ENCODE measurements at places on chromosomes 6 and 20.

- H3K27ac ChIP-seq = no peak overlapping the region
- H3K4me1 ChIP-seq = no peaks in the 10 kb centered on the region
- H3K27me3 ChIP-seq = no peaks in the 10 kb centered on the region
- no peaks in the 10 kb centered on the region for H3K36me3 ChIP-seq
- no peak overlapping the region for H3K4me3 ChIP-seq
- DNase-seq = no peak
These were observed 92.4 kb downstream of the DST start for GRCh38 chr6:56550301-56550700.

GRCh38 chr6:132865829-132866228 is 51.5 kb downstream of the RPS12 start:
- H3K4me1 ChIP-seq = no peaks in the 10 kb centered on the region
- no peaks in the 10 kb centered on the region for H3K36me3 ChIP-seq
- no peak overlapping the region for H3K27ac ChIP-seq
- DNase-seq = no peak

DNA sequence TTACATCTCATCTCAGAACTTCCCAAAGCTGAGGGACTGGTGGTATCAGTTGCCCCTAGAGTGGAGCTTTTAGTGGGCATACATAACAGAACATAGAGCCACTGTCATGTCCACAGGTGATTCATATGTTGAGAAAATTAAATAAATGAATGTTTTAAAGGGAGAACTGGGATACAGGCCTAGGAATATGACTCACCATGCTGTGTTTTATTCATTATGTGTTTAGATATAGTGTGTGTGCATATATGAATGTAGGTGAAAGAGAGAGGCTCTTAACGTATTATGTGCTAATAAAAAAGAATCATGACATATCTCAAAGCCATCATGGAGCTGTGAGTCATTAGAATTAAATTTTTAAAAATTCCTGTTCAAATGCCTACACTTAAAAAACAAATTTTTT is 332.2 kb upstream of the RSPO3 start:
- no peaks in the 10 kb centered on the region for H3K36me3 ChIP-seq
- H3K27me3 ChIP-seq = no peaks in the 10 kb centered on the region
- no peaks in the 10 kb centered on the region for H3K4me1 ChIP-seq
- H3K27ac ChIP-seq = no peak overlapping the region

DNA sequence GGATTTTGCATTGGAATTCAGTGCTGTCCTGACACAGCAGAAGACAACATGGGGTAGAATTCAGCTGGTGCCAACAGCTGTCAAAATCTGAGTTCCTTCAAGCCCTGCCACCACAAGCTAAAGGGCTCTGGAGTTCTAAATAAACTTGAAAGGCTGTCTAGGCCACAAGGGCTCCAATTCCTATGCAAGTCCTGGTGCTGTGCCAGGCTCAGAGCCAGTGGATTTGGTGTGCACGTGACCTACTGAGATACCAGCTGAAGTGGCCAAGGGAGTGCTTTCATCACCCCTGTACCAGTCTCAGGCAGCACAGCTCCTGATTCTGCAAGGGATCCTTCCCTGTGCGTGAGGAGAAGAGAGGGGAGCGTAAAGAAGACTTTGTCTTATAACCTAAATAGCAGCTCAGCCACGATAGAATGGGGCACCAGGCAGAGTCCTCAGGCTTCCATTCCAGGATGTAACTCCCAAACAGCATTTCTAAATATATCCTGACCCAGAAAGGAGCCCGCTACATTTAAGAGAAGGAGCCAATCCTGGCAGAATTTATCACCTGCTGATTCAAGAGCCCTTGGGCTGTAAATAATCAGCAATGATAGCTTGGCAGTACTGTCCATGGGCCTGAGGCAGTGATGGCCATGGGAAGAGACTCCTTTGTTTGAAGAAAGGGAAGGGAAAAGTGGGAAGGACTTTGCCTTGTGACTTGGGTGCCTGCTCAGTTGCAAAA is 881.2 kb upstream of the EPHA7 start:
- H3K27me3 ChIP-seq = no peaks in the 10 kb centered on the region
- no peak for DNase-seq

- no peak overlapping the region for H3K27ac ChIP-seq
- no peak for DNase-seq
- no peaks in the 10 kb centered on the region for H3K36me3 ChIP-seq
- no peaks in the 10 kb centered on the region for H3K27me3 ChIP-seq
These were observed 268.5 kb upstream of the FOXQ1 start for GRCh38 chr6:1043458-1043836.

GRCh38 chr6:26187981-26188635 is 100.9 kb downstream of the HFE start:
- no peak overlapping the region for H3K4me3 ChIP-seq
- no peaks in the 10 kb centered on the region for H3K36me3 ChIP-seq
- DNase-seq = no peak
- H3K27me3 ChIP-seq = no peaks in the 10 kb centered on the region
- peak overlapping the region; percentile 86 for H3K27ac ChIP-seq
- H3K4me1 ChIP-seq = peaks cover 26% of the 10 kb centered on the region

DNA sequence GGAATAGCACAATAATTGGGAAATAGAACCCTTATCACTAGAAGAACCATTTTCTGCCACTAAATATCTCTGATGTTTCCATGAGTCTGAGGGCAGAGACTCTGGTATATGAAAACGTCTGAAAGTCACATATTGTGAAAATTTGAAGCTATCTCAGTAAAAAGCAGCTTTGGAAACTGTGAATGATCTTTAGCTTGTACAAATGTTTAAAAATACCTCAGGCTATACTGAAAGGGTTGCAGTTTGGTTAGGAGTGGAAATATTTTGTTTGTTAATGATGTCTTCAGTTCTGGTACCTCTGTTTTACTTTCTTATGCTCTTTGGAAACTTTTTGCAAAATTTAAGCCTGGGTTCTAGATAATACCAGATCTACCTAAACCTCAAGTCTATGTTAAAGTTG is 135.0 kb downstream of the SLC16A10 start:
- H3K36me3 ChIP-seq = no peaks in the 10 kb centered on the region
- H3K4me1 ChIP-seq = peaks cover 2% of the 10 kb centered on the region
- DNase-seq = no peak
- H3K27ac ChIP-seq = no peak overlapping the region
- no peak overlapping the region for H3K4me3 ChIP-seq
- H3K27me3 ChIP-seq = no peaks in the 10 kb centered on the region

DNA sequence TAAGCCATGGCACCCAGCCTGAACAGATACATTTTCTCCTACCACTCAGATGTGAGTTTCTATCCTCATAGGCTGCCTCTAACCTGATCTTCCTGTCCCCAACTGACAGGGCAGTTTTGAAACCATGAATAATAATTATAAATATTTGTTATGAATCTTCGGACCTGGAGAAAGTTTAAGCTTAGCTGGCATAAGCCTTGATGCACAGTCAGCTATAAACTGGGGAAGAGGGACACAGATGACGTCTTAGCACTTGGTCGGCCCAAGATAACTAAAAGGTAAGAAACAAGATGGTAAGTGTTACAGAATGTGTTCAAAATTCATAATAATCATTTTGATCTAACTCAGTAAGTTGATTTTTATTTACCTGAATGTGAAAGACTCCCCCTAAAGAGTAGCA is 8.1 kb downstream of the ZKSCAN4 start:
- H3K4me1 ChIP-seq = no peaks in the 10 kb centered on the region
- H3K4me3 ChIP-seq = no peak overlapping the region
- no peaks in the 10 kb centered on the region for H3K36me3 ChIP-seq
- DNase-seq = no peak
- H3K27me3 ChIP-seq = no peaks in the 10 kb centered on the region

- H3K4me1 ChIP-seq = no peaks in the 10 kb centered on the region
- no peak overlapping the region for H3K27ac ChIP-seq
- no peak overlapping the region for H3K4me3 ChIP-seq
- no peaks in the 10 kb centered on the region for H3K27me3 ChIP-seq
- no peaks in the 10 kb centered on the region for H3K36me3 ChIP-seq
These were observed 1.6 kb downstream of the HLA-DQB1 start for GRCh38 chr6:32664827-32665362.

GRCh38 chr6:142706210-142706609 is 238.8 kb downstream of the HIVEP2 start:
- no peaks in the 10 kb centered on the region for H3K4me1 ChIP-seq
- no peaks in the 10 kb centered on the region for H3K36me3 ChIP-seq
- no peak overlapping the region for H3K4me3 ChIP-seq
- no peaks in the 10 kb centered on the region for H3K27me3 ChIP-seq

DNA sequence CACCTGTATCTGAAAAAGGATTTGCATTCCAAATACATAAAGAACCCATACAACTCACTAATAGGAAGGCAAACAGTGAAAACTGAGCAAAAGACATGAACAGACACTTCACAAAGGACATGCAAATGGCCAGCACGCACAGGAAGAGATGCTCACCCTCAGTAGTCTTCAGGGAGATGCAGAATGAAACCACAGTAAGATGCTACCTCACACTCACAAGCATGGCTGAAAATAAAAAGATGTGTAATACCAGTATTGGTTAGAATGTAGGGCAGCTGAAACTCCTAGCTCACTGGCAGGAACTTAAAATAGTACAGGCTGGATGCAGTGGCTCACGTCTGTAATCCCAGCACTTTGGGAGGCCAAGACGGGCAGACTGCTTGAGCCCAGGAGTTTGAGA is 64.6 kb downstream of the SNX5 start:
- H3K36me3 ChIP-seq = no peaks in the 10 kb centered on the region
- H3K27me3 ChIP-seq = no peaks in the 10 kb centered on the region
- no peak overlapping the region for H3K27ac ChIP-seq
- H3K4me1 ChIP-seq = no peaks in the 10 kb centered on the region

DNA sequence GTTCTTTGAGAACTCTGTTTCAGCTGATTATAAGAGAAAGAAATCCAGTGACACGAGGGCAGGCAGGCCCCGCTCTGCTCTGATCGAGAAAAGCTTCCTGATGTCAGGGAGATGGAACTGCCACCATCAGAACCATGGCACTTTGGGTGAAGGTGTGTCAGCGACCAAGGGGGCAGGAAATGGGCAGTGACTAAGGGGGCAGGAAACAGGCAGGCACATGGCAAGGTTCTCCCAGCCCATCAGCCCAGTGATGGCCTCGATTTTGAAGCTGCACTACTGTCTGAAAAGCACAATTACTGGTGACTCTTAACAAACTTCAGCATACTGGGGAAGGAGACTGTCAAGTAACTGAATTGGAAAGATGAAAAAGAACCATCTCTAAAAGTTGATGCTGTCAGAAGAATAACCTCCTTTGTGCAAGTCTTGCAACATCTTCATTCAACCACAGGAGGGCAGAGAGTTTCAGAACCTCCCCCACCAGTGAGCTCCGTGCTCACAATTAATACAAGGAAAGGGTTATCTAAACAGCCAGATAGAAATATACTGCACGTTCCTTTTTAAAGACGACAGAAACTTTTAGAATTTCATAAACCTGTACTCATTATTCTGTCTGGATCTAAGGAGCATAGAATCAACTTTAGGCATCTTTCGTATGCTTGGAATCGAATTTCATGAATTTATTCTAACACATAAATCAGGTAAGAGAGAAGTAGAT is 39.1 kb downstream of the TMX4 start:
- no peak for DNase-seq
- no peak overlapping the region for H3K27ac ChIP-seq
- H3K4me3 ChIP-seq = no peak overlapping the region
- H3K4me1 ChIP-seq = peaks cover 7% of the 10 kb centered on the region

- H3K27ac ChIP-seq = peak overlapping the region; percentile 57
- no peaks in the 10 kb centered on the region for H3K27me3 ChIP-seq
- H3K4me3 ChIP-seq = no peak overlapping the region
- peaks cover 37% of the 10 kb centered on the region for H3K4me1 ChIP-seq
- DNase-seq = peak; percentile 45
- H3K36me3 ChIP-seq = no peaks in the 10 kb centered on the region
These were observed 87.1 kb downstream of the TRMT6 start for GRCh38 chr20:5863040-5863833.

GRCh38 chr6:88422831-88423230 is 256.7 kb upstream of the CNR1 start:
- no peak overlapping the region for H3K4me3 ChIP-seq
- H3K27ac ChIP-seq = no peak overlapping the region
- no peak for DNase-seq
- no peaks in the 10 kb centered on the region for H3K36me3 ChIP-seq
- H3K4me1 ChIP-seq = no peaks in the 10 kb centered on the region
- H3K27me3 ChIP-seq = no peaks in the 10 kb centered on the region

DNA sequence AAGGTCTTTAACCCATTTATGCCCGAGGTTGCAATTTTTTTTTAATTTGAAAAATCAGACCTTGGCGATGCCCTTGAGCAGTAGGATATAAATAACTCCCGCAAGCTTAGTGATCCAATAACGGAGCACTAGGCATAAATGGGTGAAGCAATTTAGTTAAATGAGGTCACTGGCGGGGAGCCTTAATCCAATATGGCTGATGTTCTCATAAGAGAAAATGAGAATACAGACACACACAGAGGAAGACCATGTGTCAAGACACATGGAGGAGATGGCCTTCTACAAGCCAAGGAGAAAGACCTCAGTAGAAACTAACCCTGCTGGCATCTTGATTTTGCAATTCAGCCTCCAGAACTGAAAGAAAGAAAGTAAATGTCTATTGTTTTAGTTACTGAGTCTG is 735 bp downstream of the SIRPG start:
- H3K27me3 ChIP-seq = no peaks in the 10 kb centered on the region
- no peak overlapping the region for H3K27ac ChIP-seq
- H3K36me3 ChIP-seq = no peaks in the 10 kb centered on the region
- no peak for DNase-seq
- H3K4me1 ChIP-seq = no peaks in the 10 kb centered on the region
- no peak overlapping the region for H3K4me3 ChIP-seq

GRCh38 chr6:140537834-140538705 is 1163.6 kb upstream of the CITED2 start:
- H3K36me3 ChIP-seq = no peaks in the 10 kb centered on the region
- peak overlapping the region; percentile 21 for H3K27ac ChIP-seq
- DNase-seq = peak; percentile 28
- H3K4me1 ChIP-seq = no peaks in the 10 kb centered on the region

- no peaks in the 10 kb centered on the region for H3K4me1 ChIP-seq
- DNase-seq = no peak
- no peak overlapping the region for H3K27ac ChIP-seq
- H3K4me3 ChIP-seq = no peak overlapping the region
- no peaks in the 10 kb centered on the region for H3K36me3 ChIP-seq
These were observed 175.5 kb downstream of the TFAP2B start for GRCh38 chr6:50993941-50994720.

- H3K27me3 ChIP-seq = no peaks in the 10 kb centered on the region
- H3K4me1 ChIP-seq = peaks cover 35% of the 10 kb centered on the region
- no peak for DNase-seq
- no peak overlapping the region for H3K27ac ChIP-seq
- no peaks in the 10 kb centered on the region for H3K36me3 ChIP-seq
These were observed 25.2 kb downstream of the PHF3 start for GRCh38 chr6:63660757-63661156.
